ENCODE measurements at places on chromosomes 5 and 9.

- DNase-seq: no peak
Measured at GRCh38 chr9:38339087-38339486, 53.4 kb upstream of the ALDH1B1 start.

DNA sequence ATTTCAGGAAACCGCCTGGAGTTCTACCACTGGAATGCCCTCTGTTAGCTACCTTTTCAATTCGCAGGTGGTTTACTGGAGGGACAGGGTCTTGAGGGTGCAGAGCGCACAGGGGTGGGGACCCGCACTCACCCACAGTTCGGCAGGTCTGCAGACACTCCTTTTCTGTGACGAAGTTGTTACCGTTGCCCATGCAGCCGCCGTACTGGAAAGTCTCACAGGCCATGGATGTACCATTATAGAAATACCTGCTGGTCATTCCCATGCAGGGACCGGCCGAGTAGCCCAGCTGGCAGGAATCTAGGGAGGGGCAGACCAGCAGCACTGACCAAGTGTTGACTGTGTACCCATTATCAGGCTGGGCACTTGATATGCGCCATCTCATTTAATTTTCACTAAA lies 16.8 kb downstream of the AMBP start:
- no peak for DNase-seq

DNA sequence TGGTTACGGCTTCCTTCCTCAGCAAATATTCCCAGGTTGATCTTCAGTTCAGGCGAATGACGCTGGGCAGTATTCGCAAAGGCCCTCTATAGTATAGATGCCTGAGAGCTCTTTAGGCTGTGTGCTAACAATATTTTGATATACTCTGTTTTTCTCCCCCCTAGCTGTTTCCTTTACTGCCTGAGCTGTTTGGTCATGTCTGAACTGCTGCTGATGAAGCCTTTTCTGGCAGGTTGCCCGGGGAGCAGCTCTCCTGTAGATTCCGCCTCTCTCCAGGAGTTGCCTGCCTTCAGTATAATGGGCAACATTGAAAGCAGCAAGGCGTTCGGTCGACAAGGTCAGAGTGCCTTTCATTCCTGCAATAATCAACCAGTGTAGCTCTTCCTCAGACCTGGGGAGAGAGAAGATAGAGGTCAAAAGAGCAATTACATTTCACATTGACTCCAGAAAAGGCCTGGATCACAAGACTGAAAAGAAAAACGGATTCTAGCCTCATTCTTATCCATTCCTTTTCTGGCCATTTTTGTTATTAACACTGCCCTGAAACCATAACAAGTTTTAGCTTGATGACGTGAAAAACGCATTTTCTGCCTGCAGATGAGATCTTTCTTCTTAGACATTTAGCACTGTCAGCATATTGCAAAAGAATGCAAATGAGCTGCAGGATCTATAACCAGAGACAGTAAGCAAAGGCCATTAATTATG lies 60.1 kb upstream of the ZNF608 start:
- DNase-seq: no peak

DNA sequence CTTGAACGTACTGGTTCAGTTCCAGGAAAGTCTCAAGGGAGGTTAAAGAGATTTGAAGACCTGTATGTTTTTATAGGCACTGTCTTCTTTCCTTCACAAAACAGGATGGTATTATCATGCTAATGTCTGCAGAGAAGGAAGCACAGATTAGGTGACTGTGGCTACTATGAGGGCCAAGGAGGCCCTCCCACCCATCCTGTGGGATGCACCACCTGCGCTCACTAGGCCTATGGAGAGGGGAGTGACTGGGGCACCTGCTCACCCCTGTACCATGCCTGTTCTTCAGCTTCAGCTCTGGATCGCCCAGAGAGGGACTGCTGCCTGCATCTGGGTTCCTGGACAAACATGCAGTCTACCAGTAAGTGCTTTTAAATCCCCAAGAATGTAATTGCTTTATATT lies 469.4 kb downstream of the CCDC171 start:
- no peak for DNase-seq

GRCh38 chr5:59040024-59040803 lies 457.3 kb downstream of the RAB3C start:
- no peak for DNase-seq

- DNase-seq: no peak
Measured at GRCh38 chr9:93127395-93127911, 6.6 kb downstream of the NINJ1 start.

DNA sequence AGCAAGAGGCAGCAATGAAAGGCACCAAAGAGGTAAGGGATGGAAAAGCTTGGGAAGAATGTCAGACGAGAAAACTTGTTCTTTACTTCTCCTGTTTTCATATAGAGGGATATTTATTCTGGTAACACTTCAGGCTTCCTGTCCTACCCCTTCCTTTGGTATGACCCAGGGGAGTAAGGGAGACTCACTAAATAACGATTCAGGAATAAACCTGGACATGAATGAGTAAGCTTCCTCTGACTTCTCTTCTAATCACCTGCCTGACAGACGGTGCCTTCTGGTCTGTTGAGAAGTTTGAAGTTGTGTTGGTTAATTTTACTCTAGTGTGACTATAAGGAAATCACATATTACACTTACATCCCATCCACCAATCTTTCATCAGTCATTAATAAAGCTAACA lies 461.2 kb downstream of the CDH12 start:
- no peak for DNase-seq

DNA sequence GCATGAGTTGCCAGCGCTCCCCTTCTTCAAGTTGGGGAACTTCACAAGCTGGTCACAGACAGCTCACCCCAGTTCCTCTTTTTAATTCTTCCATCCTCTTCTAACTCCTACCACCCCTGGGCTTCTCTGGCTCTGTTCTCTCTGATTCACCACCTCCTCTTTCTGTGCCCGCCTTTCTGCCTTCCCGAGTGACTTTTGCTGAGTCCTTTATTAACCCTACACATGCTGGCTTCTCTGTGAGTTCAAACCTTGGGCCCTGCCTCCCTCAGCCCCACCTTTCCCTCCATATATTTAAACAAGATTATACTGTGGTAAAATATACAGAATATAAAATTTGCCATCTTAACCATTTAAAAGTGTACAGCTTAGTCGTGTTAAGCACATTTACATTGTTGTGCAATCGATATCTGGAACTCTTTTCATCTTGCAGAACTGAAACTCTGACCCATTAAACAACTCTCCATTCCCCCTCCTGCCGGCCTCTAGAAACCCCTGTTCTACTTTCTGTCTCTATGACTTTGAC lies 32.0 kb downstream of the SLC46A2 start:
- no peak for DNase-seq

DNA sequence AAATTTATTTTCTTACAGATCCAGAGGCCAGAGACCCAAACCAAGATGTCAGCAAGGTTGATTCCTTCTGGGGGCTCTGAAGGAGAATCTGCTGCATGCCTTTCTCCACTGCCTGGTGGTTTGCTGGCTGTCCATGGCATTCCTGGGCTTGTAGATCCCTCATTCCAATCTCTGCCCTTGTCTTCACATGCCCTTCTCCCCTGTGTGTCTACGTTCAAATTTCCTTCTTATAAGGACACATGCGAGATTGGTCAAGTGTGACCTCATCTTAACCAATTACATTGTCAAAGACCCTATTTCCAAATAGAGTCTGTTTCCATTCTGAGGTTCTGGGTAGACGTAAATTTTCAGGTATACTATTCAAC lies 84.5 kb upstream of the RAI14 start:
- DNase-seq: no peak

- DNase-seq: no peak
Measured at GRCh38 chr5:175606409-175606808, 51.5 kb upstream of the HRH2 start.

DNA sequence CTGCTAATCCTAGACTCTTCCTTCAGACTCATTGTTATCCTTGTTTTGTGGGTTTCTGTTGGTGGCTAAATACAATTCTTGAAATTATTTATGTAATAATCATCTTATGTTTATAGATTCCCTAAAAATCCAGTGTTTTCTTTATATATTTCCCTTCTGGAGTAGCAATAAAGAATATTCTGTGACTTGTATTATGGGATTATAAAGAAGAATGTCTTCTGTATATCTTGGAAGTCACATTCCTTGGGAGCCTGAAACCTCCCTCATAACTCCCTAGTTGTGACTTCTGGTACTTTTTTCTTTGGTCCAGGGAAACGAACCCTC lies 356.1 kb downstream of the TMEM167A start:
- no peak for DNase-seq

GRCh38 chr5:17258431-17258830 lies 41.0 kb downstream of the BASP1 start:
- DNase-seq: no peak

- no peak for DNase-seq
Measured at GRCh38 chr9:113179839-113180238, 29.0 kb downstream of the SLC31A2 start.

DNA sequence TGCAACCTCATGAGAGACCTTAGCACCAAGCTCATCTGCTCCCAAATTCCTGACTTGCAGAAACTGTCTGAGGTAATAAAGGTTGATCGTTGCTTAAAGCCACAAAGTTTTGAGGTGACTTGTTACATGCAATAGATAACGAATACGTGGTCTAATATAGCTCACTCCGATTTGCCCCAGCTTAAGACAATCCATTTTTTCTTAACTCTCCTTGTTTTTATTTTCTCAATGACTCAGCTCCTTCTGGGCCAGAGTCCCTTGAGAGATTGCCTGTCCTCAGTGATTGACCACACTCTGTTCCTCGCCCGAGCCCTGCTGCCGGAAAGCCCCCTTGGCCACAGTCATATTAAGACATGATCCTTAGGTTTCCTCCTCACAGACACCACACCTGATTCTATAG lies 63.7 kb upstream of the FANCC start:
- no peak for DNase-seq

DNA sequence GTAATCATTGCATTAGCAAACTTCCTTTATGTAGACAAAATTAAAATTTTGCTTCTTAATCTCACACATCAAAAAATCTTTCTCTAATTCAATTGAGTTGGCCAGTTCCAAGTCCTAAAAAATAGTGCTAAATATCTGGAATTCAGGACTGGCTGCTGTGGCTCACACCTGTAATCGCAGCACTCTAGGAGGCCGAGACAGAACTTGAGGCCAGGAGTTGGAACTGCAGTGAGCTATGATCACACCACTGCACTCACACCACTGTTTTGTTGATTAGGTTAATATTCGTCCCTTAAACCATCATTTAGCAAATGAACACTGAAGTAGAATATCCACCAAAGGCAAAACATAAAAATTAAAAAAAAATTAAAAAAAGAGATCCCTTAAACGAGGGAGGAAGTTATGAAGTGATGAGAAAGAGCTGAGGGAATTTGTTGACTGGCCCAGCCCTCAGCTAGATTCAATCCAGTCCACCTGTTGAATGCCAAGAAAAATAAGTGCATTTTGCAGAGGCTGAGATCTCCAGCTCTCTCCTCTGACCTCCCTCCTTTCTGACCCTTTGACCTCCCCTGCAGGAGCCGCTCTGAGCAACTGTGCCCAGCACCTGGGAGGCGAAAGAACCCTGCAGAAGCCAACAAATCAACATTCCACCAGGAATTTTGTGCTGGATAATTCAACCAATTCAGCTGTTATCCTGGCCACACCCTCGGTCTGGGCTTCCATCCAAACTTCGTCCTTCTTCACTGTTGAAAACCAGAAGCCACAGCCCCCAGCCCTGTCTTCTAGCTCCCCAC lies 96.8 kb downstream of the OR2K2 start:
- no peak for DNase-seq

DNA sequence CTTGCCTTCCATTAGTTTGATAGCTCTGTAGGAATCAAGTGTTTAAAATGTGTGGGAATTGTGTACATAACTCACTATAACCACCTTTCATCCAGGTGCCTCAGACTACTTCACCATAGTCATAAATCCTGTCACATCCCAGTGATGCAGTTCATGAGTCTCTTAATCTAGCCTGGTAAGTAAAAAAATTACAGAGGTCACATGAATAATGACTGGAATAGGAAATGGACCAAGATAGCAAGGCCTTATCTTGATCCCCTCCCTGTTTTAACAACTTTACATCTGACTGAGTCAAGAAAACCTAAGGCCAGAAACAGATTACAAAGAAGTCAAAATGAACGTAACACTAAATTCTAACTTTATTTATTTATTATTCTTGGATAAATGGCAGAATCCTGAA lies 1.5 kb upstream of the RNF145 start:
- no peak for DNase-seq

DNA sequence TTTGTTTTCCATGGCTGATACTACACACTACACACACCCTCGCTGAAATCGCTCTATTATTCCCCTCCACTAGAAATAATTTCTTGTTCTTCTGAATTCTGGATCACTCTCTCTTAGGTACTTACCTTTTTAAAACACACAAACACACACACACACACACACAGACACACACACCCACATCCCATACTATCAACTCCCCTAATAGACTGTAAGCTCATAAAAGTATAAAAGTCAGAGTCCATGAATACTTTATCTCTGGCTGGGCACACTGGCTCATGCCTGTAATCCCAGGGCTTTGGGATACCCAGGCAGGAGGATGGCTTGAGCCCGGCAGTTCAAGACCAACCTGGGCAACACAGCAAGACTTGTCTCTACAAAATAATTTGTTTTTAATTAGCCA lies 11.1 kb downstream of the STRBP start:
- no peak for DNase-seq

DNA sequence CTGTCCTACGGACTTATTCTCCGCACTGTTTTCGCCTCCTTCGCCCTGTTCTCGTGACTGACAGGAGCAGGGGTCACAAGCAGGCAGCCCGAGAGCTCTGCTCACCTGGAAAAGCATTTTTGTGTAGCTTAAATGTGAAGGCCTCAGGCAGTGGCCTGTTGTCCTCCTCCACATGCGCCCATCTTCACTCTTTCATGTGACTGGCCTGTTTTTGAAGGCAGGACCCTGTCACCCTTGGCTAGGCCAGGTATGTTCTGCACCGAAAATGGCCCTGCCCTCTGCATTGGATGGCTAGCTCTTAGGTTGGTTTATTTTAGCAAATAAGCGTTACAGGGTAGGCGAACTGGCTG lies 614 bp upstream of the CPLANE1 start:
- no peak for DNase-seq

- no peak for DNase-seq
Measured at GRCh38 chr9:35271637-35272036, 109.8 kb downstream of the UNC13B start.

Measured in stimulated activated CD4-positive, alpha-beta T cell treated with anti-CD3 and anti-CD28 coated beads, TNF-alpha, amount 100 ng/mL, for 48 hours (primary cell).